ENCODE measurements at places on chromosomes 13 and 19.

DNA sequence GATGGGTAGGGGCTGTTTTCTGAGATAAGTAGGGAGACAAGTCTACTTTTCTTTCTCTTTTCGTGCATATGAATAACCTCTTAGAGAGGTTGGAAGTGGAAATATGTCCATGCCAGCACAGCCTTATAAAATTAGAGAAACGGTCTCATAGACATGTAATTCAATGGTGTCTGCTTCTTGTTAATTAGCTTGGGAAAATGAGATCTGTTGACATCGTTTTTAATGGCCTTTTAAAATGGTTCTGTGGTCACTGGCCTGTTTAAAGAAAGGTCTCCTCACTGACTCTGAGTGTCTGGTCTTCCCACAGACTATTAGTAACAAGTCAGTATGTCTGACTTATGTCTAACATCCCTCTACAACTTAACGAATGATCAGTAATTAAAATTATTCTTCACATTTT, 487.1 kb downstream of the SLITRK6 start:
- H3K27ac ChIP-seq: no peak overlapping the region
- no peaks in the 10 kb centered on the region for H3K4me1 ChIP-seq
- H3K36me3 ChIP-seq: no peaks in the 10 kb centered on the region
- H3K4me3 ChIP-seq: no peak overlapping the region

GRCh38 chr13:95643936-95644598, 439 bp downstream of the DZIP1 start:
- H3K36me3 ChIP-seq: no peaks in the 10 kb centered on the region
- H3K4me3 ChIP-seq: peak overlapping the region; percentile 76
- H3K4me1 ChIP-seq: peaks cover 9% of the 10 kb centered on the region
- H3K27ac ChIP-seq: no peak overlapping the region

DNA sequence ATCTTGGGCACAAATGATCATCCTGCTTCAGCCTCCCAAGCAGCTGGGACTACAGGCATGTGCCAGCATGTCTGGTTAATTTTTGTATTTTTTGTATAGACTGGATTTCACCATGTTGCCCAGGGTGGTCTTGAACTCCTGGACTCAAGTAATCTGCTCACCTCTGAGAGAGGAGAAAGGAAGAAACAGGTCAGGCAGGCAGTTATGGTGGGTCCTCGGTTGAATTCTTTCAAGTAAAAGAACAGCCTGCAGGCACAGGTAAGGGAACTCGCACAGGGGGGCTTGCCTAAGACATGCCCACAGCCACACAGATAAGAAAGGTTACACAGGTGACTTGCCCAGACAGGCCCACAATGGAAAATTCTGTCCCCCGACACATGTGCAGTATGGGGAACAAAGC, 34.8 kb upstream of the CYSLTR2 start:
- peaks cover 5% of the 10 kb centered on the region for H3K36me3 ChIP-seq
- H3K27me3 ChIP-seq: no peaks in the 10 kb centered on the region
- no peak overlapping the region for H3K27ac ChIP-seq
- no peak overlapping the region for H3K4me3 ChIP-seq

GRCh38 chr13:77891041-77891440, 27.6 kb downstream of the EDNRB start:
- no peak for DNase-seq
- no peaks in the 10 kb centered on the region for H3K4me1 ChIP-seq
- H3K4me3 ChIP-seq: no peak overlapping the region
- H3K27me3 ChIP-seq: no peaks in the 10 kb centered on the region
- H3K36me3 ChIP-seq: no peaks in the 10 kb centered on the region

- H3K4me3 ChIP-seq: no peak overlapping the region
- H3K27ac ChIP-seq: no peak overlapping the region
- H3K36me3 ChIP-seq: no peaks in the 10 kb centered on the region
- no peaks in the 10 kb centered on the region for H3K4me1 ChIP-seq
- no peaks in the 10 kb centered on the region for H3K27me3 ChIP-seq
- no peak for DNase-seq
These were observed 10.8 kb upstream of the TDRD3 start for GRCh38 chr13:60386250-60386649.

GRCh38 chr13:23460309-23460708, 26.8 kb upstream of the SACS start:
- peaks cover 8% of the 10 kb centered on the region for H3K4me1 ChIP-seq
- H3K4me3 ChIP-seq: no peak overlapping the region
- peaks cover 12% of the 10 kb centered on the region for H3K27me3 ChIP-seq
- no peak overlapping the region for H3K27ac ChIP-seq
- peaks cover 2% of the 10 kb centered on the region for H3K36me3 ChIP-seq
- no peak for DNase-seq

DNA sequence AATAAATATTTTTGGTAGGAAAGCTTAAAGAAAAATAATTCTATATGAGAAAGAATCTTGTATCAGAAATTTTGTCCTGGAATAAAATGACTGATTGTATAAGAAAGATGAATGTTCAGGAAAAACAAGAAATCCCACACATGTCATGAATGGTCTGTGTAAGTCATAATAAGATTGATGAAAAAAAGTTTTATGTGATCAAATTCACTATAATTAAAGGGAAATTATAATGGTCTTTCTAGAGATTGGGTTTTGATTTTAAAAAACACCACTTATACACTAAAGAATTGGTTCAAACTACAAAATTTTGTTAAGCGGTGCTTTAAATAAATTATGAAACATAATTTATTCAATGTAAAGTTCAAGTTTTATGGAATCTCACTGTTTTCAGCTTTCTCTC, 7.2 kb upstream of the ZNF841 start:
- no peaks in the 10 kb centered on the region for H3K27me3 ChIP-seq
- H3K4me3 ChIP-seq: no peak overlapping the region
- no peak overlapping the region for H3K27ac ChIP-seq
- H3K36me3 ChIP-seq: peaks cover 29% of the 10 kb centered on the region

DNA sequence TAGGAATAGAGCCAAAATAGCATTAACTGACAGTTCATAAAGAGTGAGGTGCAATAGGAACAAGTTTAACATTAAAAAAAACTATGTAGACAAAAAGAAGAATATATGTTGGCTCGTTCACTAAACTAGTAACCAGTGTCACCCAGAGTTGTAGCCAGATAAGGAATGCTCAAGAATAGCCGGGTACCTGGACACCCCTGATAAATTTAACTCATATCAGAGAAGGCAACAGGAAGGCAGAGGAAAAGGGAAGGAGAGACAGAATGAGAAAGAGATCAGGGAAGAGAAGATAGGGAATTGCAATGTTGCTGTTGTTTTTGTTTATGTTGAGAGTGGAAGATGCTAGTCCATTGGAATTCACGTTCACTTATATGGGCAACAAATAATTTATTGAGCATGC, 31.6 kb upstream of the KATNAL1 start:
- no peak overlapping the region for H3K4me3 ChIP-seq
- H3K27me3 ChIP-seq: no peaks in the 10 kb centered on the region
- H3K27ac ChIP-seq: no peak overlapping the region
- H3K4me1 ChIP-seq: peaks cover 16% of the 10 kb centered on the region
- H3K36me3 ChIP-seq: no peaks in the 10 kb centered on the region
- no peak for DNase-seq

GRCh38 chr19:19256072-19256969, 16.8 kb downstream of the TM6SF2 start:
- DNase-seq: no peak
- H3K4me3 ChIP-seq: no peak overlapping the region
- no peak overlapping the region for H3K27ac ChIP-seq
- no peaks in the 10 kb centered on the region for H3K4me1 ChIP-seq
- no peaks in the 10 kb centered on the region for H3K36me3 ChIP-seq
- H3K27me3 ChIP-seq: peaks cover 50% of the 10 kb centered on the region

GRCh38 chr13:103517066-103517767, 451.0 kb upstream of the SLC10A2 start:
- DNase-seq: no peak
- no peaks in the 10 kb centered on the region for H3K36me3 ChIP-seq
- H3K4me3 ChIP-seq: no peak overlapping the region

- H3K27ac ChIP-seq: no peak overlapping the region
- peak overlapping the region; percentile 22 for H3K4me3 ChIP-seq
- H3K4me1 ChIP-seq: peaks cover 20% of the 10 kb centered on the region
- peaks cover 44% of the 10 kb centered on the region for H3K27me3 ChIP-seq
These were observed 6.1 kb downstream of the NXNL1 start for GRCh38 chr19:17454576-17455071.

DNA sequence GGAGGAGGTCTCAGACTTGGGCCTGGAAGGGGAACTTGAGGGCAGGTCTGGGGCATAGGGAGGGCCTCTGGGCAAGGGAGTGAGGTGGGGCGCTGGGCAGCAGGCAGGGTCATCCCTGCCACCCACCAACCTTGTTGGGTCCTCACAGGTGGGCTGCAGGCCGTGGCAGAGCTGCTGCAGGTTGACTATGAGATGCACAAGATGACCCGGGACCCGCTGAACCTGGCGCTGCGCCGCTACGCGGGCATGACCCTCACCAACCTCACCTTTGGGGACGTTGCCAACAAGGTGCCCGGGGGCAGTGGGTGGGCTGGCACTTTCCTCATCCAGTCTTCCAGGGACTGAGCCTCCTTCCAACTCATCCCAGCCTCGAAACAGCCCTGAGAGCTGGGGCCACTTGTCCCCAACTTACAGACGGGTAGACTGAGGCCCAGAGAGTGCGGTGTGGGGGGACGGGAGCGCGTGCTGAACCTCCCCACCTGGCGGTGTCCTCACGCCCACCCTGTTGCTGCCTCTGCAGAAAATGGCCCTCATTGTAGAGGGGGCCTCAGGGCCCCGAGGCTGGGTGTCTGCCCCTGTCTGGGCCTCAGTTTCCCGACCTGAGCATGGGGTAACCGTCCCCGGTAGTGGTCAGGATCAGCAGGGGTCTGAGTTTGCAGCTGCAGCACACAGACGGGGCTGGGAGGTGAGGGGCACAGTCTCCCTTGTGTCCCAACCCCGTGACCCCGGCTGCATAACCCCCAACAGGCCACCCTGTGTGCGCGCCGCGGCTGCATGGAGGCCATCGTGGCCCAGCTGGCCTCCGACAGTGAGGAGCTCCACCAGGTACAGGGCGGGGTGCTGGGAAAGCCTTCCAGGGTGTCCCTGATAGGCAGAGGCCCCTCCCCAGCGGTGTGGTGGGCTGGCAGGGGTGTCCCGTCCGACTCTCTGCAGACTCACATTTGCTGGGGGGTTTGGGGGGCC, 10.4 kb downstream of the APC2 start:
- H3K4me1 ChIP-seq: peaks cover 16% of the 10 kb centered on the region
- peaks cover 12% of the 10 kb centered on the region for H3K27me3 ChIP-seq
- no peak for DNase-seq
- H3K36me3 ChIP-seq: no peaks in the 10 kb centered on the region
- H3K27ac ChIP-seq: no peak overlapping the region

GRCh38 chr19:23343434-23344010, 51.7 kb downstream of the ZNF91 start:
- H3K4me3 ChIP-seq: no peak overlapping the region
- H3K27me3 ChIP-seq: no peaks in the 10 kb centered on the region
- no peaks in the 10 kb centered on the region for H3K4me1 ChIP-seq
- peaks cover 85% of the 10 kb centered on the region for H3K36me3 ChIP-seq
- no peak overlapping the region for H3K27ac ChIP-seq

DNA sequence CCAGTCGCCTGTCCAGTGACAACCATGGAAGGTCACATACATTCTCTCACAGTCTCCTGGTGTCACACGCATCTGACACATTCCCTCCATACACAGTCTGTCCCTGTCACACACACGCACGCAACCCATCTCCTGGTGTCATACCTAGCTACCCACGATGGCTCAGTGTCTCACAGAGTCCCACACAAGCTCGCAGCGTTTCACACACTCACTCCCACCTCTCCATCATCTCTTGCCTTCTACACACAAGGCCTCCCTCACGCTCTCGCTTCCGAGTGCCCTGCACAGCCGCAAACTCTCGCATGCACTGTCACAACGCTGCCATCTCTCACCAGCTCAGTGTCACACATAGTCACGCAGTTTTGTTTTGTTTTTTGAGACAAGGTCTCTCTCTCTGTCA, 1.2 kb upstream of the GNG8 start:
- no peak overlapping the region for H3K4me3 ChIP-seq
- peaks cover 6% of the 10 kb centered on the region for H3K27me3 ChIP-seq
- DNase-seq: peak; percentile 53
- no peak overlapping the region for H3K27ac ChIP-seq
- H3K4me1 ChIP-seq: peaks cover 12% of the 10 kb centered on the region

- no peak overlapping the region for H3K4me3 ChIP-seq
- no peaks in the 10 kb centered on the region for H3K36me3 ChIP-seq
- peaks cover 43% of the 10 kb centered on the region for H3K27me3 ChIP-seq
- no peaks in the 10 kb centered on the region for H3K4me1 ChIP-seq
These were observed 202.9 kb downstream of the ATP8A2 start for GRCh38 chr13:25574437-25575411.

DNA sequence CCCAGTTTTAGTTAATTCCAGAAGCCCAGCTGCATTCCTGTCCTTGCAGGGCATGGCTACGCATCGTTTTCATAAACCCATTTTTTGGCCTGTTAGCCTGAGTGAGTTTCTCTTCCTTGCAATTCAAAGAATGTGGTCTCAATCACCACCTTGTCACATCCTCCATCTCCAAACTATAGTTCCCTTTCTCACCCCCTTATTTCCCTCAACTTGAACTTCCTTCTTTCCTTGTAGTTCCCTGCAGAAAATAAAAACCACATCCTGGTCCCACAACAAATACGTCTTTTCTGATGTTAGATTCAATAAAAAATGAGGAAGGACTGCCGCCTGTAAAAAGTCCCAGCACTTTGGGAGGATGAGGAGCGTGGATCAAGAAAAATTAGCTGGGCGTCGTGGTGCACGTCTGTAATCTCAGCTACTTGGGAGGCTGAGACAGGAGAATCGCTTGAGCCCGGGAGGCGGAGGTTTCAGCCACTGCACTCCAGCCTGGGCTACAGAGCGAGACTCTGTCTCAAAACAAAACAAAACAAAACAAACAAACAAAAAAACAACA, 13.2 kb downstream of the ADGRE3 start:
- H3K27me3 ChIP-seq: peaks cover 11% of the 10 kb centered on the region
- no peaks in the 10 kb centered on the region for H3K36me3 ChIP-seq
- H3K27ac ChIP-seq: no peak overlapping the region
- no peak overlapping the region for H3K4me3 ChIP-seq

- no peak overlapping the region for H3K27ac ChIP-seq
- no peaks in the 10 kb centered on the region for H3K27me3 ChIP-seq
- H3K36me3 ChIP-seq: no peaks in the 10 kb centered on the region
- no peak for DNase-seq
- no peaks in the 10 kb centered on the region for H3K4me1 ChIP-seq
These were observed 184.1 kb upstream of the EDNRB start for GRCh38 chr13:78102741-78103140.

GRCh38 chr19:34816708-34817107, 43.7 kb upstream of the ZNF599 start:
- no peak overlapping the region for H3K27ac ChIP-seq
- H3K36me3 ChIP-seq: peaks cover 5% of the 10 kb centered on the region
- no peaks in the 10 kb centered on the region for H3K27me3 ChIP-seq
- H3K4me3 ChIP-seq: no peak overlapping the region
- H3K4me1 ChIP-seq: no peaks in the 10 kb centered on the region

DNA sequence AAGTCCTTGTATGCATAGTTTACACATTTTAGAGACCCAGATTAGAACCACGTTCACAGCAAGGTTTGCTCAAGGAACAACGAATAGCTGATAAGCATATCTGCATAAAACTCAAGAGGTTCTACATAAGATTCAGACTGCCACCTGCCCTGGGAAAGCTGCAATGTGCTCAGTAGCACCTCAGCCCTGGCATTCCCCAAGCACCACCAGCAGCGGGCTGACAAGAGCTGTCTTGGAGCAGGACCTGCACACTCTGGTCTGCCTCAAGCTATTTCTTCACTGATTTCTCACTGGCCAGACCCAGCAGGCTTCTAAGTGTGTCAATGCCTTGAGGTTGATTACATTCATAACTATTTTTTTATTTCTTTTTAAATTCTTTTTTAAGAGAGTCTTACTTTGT, 65.8 kb upstream of the UQCRFS1 start:
- H3K27me3 ChIP-seq: peaks cover 18% of the 10 kb centered on the region
- H3K27ac ChIP-seq: no peak overlapping the region
- peaks cover 14% of the 10 kb centered on the region for H3K4me1 ChIP-seq
- no peak for DNase-seq
- H3K36me3 ChIP-seq: no peaks in the 10 kb centered on the region
- H3K4me3 ChIP-seq: no peak overlapping the region
